ENCODE measurements at places on chromosomes 6 and 20. TPM values are rescaled to one million over a fixed set of nuclear protein-coding genes. Genes with fewer than 3 reads are reported as not detected.

DNA sequence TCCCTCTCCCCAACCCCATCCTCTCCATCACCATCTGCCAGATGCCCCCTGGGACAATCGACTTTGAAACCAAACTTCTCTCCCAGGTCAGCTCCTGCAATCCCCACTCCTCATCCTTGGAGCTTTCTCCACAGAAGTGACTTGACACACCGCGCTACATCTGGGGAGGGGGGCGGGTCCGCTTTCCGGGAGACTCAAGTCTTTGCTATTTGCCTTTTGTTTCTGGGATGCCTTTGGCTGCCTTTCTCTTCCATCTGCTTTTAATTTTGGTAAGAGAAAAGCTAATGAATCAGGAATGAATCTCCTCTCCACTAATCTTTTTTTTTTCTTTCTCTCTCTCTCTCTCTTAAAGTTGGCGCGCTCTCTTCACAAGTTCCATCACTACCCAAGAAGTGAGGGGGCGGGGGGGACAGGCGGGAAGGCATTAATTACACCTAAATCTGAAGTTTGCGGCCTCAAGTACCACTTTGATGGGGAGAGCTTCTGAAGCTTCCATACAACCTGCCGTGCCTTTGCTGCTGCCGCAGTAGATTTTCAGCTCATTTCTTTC, 664 bp upstream of the TPBG start:
- peaks cover 25% of the 10 kb centered on the region for H3K4me1 ChIP-seq
- H3K27me3 ChIP-seq: peaks cover 25% of the 10 kb centered on the region
- DNase-seq: no peak
- no peak overlapping the region for H3K4me3 ChIP-seq
- no peak overlapping the region for H3K27ac ChIP-seq
- no peaks in the 10 kb centered on the region for H3K36me3 ChIP-seq

DNA sequence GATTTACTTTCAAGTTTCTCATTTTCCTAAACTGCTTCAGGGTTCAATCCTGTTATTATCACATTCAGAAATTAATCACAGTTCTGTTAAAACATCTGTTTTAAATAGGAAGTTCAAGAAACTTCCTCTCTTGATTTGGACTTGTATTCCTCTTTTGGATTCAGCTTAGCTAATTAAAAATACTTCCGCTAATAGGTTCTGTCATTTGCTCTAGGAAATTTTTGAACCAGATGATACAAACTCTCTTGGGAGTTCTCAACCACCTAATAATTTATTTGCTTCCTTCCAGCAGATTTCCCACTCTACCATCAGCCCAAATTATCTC, 15.9 kb upstream of the TMEM30A start:
- H3K4me1 ChIP-seq: no peaks in the 10 kb centered on the region
- no peak for DNase-seq
- H3K27ac ChIP-seq: no peak overlapping the region
- H3K4me3 ChIP-seq: no peak overlapping the region

GRCh38 chr6:169042061-169042460, 211.6 kb downstream of the THBS2 start:
- no peaks in the 10 kb centered on the region for H3K36me3 ChIP-seq
- H3K27me3 ChIP-seq: no peaks in the 10 kb centered on the region
- no peak overlapping the region for H3K4me3 ChIP-seq
- no peak for DNase-seq
- H3K27ac ChIP-seq: no peak overlapping the region
- no peaks in the 10 kb centered on the region for H3K4me1 ChIP-seq

GRCh38 chr20:37520419-37520955, 563 bp upstream of the NNAT start:
- peaks cover 10% of the 10 kb centered on the region for H3K36me3 ChIP-seq
- peaks cover 26% of the 10 kb centered on the region for H3K4me1 ChIP-seq
- DNase-seq: no peak
- H3K27ac ChIP-seq: no peak overlapping the region

Gene KCNK17
- not detected for total RNA-seq

Gene GINS1
- total RNA-seq: 1.3 TPM

- H3K27ac ChIP-seq: no peak overlapping the region
- no peaks in the 10 kb centered on the region for H3K4me1 ChIP-seq
- no peaks in the 10 kb centered on the region for H3K36me3 ChIP-seq
- H3K4me3 ChIP-seq: no peak overlapping the region
- DNase-seq: no peak
Measured at GRCh38 chr6:33169291-33170175, 22.7 kb downstream of the COL11A2 start.

DNA sequence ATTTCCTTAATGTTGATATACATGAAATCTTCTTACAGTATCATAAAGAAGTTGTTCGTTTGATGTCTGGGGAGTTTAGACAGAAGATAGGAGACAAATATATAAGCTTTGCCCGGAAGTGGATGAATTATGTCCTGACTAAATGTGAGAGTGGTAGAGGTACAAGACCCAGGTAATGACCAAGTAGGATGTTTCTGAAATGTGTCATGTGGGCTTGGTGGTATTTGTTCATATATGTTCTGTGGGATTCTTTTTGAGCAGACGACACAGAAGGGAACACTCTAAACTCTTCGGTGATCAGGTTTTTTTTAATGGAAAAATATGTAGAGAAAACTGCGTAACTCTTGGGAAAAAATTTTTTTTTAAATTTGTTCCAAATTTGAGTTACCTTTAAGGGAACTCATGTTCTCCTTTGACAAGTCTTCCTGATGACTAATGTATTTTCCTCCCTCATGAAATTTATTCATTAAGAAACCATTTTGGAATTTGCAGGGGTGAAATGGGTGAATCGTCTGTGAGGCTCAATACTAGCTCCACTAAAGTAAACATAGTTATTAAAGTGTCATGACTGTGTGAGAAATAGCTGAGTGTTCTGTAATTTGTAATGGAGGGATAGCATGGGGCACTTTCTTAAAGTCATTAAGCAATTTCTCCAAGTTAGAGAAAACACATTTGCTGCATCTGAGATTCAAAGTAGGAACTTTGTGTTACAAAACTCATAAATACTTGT, 100.6 kb downstream of the MAP3K4 start:
- no peaks in the 10 kb centered on the region for H3K27me3 ChIP-seq
- H3K4me1 ChIP-seq: no peaks in the 10 kb centered on the region
- no peak for DNase-seq
- H3K36me3 ChIP-seq: peaks cover 78% of the 10 kb centered on the region
- H3K27ac ChIP-seq: no peak overlapping the region
- H3K4me3 ChIP-seq: no peak overlapping the region

GRCh38 chr20:31630187-31630790, 7.4 kb upstream of the COX4I2 start:
- peaks cover 3% of the 10 kb centered on the region for H3K4me1 ChIP-seq
- no peak overlapping the region for H3K4me3 ChIP-seq

Gene GPLD1
- total RNA-seq: 0.86 TPM

Gene TTLL9
- total RNA-seq: not detected

Gene HEY2
- 0.66 TPM for total RNA-seq

DNA sequence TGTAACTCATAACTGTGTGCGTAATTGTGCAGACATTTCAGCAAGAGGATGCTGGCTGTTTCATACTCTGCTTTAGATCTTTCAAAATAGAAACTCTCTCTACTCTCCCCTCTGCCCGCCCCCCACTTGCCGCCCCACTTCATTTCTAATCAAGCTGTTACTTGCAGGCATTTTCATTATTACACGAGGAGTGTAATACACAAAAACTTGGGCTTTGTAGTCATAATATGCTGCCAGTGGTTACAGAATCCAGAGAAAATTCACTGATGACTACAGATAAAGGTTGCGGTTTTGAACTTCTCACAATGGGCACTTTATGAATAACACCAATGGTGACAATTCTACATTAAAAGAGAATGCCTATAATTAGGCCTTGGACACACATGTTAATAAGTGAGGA, 194.0 kb upstream of the POU3F2 start:
- no peaks in the 10 kb centered on the region for H3K27me3 ChIP-seq
- H3K27ac ChIP-seq: no peak overlapping the region
- DNase-seq: no peak
- no peaks in the 10 kb centered on the region for H3K4me1 ChIP-seq
- no peak overlapping the region for H3K4me3 ChIP-seq

DNA sequence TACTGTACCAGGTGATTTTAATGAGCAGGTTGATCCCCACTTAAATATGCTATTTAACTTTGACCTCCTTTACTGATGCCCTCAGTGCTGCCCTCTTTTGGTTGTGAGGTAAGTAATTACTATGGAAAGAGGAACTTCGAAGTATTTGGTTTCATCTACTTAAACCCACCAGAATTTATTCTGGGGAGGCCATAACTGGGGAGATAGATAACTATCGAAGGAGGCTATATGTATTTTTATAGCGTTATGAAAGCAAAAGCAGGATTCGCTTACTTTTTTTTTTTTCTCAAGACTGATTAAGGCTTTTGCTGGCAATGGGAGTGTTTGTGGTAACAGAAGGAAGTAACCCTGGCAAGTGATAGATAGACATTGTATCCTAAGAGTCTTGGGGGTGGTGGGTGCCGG, 168.9 kb upstream of the CENPW start:
- no peak for DNase-seq
- no peaks in the 10 kb centered on the region for H3K27me3 ChIP-seq
- H3K4me1 ChIP-seq: no peaks in the 10 kb centered on the region
- H3K36me3 ChIP-seq: no peaks in the 10 kb centered on the region
- H3K4me3 ChIP-seq: no peak overlapping the region

Gene DPPA5
- not detected for total RNA-seq

GRCh38 chr6:82995066-82995465, 70.6 kb downstream of the UBE3D start:
- H3K4me3 ChIP-seq: no peak overlapping the region
- H3K27me3 ChIP-seq: no peaks in the 10 kb centered on the region
- no peaks in the 10 kb centered on the region for H3K4me1 ChIP-seq
- DNase-seq: no peak
- H3K27ac ChIP-seq: no peak overlapping the region

Gene HMGN4
- total RNA-seq: 55.7 TPM

Gene TMC2
- total RNA-seq: 1.3 TPM

DNA sequence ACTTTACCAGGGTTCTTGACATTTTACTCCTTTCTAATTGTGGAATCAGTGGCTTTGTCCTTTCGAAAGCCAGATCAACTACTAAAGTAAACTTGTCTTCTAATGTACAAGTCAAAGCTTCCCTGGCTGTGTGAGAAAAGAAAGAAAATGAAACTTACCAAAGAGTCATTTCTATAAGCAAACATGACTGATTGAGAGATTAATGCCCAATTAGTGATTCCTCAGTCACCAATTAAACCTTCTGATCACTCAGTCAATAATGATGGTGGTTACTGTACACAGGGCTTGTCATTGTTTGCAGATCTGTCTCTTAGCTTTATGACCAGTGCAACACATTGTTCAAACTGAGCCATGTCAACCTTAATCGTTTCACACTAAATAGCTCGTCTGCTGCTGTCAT, 1168.4 kb upstream of the CITED2 start:
- H3K27me3 ChIP-seq: no peaks in the 10 kb centered on the region
- no peaks in the 10 kb centered on the region for H3K4me1 ChIP-seq
- no peak overlapping the region for H3K4me3 ChIP-seq
- no peak overlapping the region for H3K27ac ChIP-seq
- no peak for DNase-seq

Gene SNAP25
- total RNA-seq: not detected

Gene PROKR2
- not detected for total RNA-seq

Gene DEFB124
- total RNA-seq: not detected

DNA sequence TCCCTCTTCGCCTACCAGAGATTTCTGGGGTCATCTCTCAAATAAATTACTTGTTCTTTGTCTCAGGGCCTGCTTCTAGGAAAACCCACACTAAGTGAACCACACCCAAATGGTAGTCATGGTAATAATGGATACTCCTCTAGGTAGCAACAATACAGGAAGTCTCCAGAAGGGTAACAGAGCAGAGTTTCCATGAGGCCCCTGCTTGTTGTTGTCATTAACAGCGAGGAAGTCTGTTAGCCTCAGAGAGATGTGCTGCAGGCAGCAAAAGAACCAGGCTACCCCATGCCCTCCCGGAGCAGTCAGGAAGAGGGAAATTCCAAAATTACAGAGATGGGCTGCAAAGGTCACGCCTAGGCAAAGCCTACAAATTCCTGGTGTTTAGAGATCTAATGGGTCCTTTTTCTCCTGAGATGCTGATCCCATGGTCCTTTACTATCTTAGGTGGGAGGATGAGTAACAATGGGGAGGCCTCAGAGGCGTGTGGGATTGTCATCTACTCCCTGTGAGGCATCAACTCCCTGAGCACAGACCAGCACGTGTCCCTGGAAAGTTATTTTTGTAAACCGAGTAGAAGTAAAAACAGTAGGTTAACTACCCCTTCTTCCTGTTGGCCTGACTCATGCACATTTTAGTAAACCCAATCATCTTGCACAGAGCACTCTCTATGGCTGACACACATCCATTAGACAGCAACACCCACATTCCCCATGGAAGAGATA, 10.1 kb downstream of the ISM1 start:
- no peak overlapping the region for H3K4me3 ChIP-seq
- DNase-seq: no peak
- H3K4me1 ChIP-seq: peaks cover 5% of the 10 kb centered on the region

Gene PYGB
- 55.4 TPM for total RNA-seq

GRCh38 chr6:115190534-115190933, 847.7 kb upstream of the HS3ST5 start:
- H3K4me3 ChIP-seq: no peak overlapping the region
- H3K27ac ChIP-seq: no peak overlapping the region
- DNase-seq: no peak
